ENCODE measurements at places on chromosomes 11 and 22.
A peak's percentile ranks its signal among the peaks of the same experiment; 100 is the strongest.

DNA sequence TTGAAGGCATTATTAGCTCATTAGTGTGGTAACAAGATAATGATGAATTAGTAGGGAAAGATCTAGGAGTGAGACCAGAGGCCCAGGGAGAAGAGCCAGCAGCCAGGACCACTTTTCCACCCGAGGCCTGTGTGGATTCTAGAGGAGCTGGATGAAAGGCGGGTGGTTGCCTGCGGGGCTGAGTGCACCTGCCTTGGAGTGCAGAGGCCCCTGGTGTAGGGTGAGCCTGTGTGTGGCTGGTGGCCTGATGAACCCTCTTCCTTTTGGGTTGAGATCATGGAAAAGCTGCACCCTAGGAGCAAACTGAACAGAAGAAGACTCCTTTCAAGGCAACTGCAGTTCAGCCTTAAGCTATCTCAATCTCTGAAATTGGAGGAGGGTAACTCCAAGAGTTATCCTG is 5.9 kb upstream of the TP53AIP1 start:
- no peak for DNase-seq

- DNase-seq = no peak
Observed at GRCh38 chr11:33819278-33820035, 45.1 kb upstream of the FBXO3 start.

DNA sequence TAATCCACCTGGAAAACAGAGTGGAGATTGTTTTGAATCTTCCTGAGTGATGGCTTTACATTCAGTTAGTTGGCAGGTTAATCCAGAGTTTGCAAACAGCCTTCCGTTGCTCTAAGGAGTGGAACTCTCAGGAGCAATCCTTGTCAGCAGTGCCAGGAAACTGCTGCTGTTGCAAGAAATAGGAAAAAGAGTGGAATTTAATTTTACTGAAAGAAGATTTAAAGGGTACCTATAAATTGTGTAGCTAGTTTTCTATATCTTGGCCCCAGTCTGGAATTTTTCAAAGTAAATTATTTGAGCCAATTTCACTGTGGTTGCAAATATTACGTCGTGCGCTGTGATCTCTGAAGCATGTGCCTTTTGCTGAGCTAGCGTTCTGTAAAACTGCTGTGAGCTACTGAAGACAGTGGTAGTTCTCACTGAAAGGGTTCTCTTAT is 55.5 kb upstream of the SLC5A12 start:
- no peak for DNase-seq

DNA sequence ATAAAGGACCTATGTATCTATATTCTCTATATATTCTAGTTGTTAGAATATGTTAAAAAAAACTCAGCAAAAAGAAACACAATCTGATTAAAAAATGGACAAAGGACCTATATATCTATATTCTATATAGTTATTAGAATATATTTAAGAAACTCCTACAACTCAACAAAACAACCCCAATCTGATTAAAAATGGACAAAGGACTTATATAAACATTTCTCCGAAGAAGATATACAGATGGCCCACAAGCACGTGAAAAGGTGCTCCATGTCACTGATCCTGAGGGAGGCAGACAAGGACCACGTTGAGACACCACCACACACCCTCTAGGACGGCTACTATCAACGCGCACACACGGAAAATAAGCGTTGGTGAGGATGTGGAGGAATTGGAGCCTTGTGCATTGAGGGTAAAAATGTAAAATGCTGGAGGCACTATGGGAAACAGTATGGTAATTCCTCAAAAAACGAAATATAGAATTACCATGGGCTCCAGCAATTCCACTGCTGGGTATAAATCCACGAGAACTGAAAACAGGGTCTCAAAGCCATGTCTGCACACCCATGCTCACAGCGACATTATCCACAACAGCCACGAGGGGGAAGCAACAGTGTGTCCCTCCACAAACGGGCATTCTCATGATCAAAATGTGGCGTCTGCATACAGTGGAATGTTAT is 22.7 kb downstream of the YPEL1 start:
- DNase-seq = peak; percentile 55

GRCh38 chr11:35009191-35009943 is 92.9 kb downstream of the PDHX start:
- DNase-seq = no peak

DNA sequence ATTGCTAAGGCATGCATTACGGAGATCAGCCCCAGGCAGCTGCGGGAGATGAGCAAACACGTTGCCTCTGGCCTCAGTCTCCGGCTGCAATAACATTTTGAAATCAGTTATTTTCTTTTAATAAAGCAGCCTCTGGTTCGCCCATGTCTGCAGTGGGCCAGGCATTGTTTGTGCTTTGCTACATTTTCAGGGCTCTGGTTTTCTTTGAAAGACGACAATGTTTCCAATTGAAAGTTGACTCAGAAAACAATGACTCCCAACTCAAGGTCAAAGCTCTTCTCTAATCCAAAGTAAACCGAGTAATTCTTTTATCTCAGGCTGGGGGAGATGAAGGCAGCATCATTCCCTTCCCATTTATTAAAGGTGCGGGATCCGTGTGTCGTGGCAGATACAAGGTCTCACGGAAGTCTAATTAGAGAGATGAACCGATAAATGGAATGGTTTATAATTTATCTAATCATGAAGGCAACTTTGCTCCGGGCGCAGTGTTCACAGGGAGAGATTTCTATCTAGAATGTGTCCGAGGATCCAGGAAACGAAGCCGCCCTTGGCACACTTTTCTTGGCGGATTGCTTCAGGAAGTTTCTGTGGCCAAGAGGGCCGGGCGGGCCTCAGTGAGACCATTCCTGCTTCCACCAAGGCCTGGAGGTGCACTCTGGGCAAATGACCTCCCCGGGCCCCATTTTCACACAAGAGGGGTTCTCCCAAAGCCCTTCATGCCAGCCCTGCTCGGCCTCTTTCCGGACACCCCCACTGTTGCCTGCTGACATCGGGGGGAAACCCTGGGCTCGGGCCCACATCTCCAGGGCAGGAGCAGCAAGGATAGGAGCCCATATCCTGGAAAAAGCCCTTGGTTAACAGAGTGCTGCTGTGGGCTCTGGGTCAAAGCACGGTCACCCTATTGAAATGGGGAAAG is 811.4 kb downstream of the BRD1 start:
- DNase-seq = no peak

DNA sequence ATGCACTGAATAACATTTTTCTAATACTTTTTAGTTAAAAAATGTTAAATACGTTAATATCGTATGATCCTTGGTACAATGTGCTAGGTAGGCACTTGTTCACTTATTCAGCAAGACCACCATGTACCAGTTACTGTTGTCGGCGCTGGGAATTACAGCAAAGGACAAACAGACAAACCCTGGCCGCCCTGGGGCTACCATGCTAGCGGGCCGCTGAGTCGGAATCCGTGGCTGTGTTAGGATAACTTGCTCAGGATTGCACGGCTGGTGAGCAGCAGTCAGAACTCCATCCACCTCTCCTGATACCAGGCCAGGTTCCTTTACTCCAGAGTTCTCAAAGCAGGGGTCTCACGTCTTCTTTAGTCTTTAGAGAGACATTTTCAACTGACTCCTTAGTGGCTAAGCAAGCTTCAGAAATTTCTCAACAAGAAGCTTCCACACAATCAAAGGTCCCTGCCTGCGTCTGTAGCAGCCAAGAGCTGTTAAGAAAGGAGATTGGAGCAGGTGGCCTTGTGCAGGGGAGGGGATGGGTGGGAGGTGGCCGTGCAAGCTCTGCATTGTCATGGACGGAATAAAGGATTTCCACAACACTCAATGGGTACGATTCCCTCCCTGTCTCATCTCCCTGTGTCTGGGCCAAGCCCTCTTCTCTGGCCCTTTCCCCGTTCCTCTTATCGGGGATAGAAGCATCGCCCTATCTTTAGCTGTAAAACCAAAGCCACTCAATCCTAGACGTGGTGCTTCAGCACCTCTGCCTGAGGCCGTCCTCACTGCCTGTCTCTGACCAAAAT is 39.8 kb upstream of the NNMT start:
- DNase-seq = no peak

DNA sequence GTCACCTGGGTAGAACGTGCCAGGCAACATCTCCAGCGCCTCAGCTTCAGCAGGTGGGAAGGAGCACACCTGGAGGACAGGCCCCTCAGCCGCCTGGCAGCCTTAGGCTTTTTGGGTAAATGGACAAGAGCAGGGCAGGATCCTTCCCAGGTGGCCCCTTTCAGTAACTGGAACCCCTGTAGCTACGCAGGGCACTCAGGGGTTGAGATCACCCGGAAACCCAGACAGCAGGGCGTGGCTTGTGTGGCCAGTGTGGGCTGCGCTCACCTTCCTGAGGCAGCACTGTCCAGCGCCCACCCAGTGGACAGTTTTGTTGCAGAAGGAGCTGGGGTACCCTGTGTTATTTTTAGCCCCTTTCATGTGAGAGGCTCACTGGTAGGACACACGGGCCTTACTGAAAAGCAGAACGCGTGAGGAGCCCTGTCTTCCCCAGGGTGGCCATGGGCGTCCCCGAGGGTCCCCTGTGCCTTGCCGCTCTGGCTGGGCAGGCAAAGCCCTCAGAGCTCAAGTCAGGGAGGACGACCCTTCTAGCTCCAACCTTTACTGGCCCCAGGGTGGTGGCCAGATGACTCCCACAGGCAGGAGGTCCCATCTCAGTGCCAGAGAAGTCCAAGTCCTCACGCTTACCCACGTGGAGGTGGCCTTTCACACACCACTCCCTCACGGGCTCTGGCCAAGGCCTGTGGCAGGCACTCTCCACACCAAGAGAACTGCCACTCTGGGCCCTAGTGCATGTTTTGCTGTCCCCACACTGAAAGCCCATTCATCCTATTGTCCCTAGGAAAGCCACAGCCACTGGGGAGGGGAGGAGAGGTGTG is 75.8 kb downstream of the CTTN start:
- DNase-seq = no peak

- DNase-seq = no peak
Observed at GRCh38 chr11:28671274-28671673, 563.1 kb downstream of the METTL15 start.

GRCh38 chr11:67613960-67614715 is 7.4 kb downstream of the NDUFV1 start:
- peak; percentile 84 for DNase-seq

DNA sequence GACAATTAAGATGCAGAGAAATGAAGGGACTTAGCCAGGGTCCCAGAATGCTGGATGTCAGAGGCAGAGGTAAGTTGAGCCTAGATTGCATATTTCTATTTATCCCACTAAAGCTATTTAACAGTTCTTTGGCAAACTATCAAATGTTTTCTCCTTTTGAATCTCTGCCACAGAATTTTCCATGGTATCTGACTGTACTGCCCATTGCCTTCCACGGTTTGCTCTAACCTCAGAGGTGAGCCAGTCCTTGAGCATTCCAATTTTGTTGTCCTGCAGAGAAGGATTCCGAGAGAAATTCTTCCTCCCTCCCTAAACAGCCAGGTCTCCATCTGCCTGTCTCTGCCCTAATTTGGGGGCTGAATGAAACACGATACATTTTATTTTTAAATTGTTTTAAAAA is 368.3 kb upstream of the SYN3 start:
- no peak for DNase-seq

GRCh38 chr22:26592421-26592891 is 2.5 kb upstream of the TPST2 start:
- peak; percentile 25 for DNase-seq

GRCh38 chr11:72072348-72072747 is 8.0 kb downstream of the NUMA1 start:
- DNase-seq = no peak

DNA sequence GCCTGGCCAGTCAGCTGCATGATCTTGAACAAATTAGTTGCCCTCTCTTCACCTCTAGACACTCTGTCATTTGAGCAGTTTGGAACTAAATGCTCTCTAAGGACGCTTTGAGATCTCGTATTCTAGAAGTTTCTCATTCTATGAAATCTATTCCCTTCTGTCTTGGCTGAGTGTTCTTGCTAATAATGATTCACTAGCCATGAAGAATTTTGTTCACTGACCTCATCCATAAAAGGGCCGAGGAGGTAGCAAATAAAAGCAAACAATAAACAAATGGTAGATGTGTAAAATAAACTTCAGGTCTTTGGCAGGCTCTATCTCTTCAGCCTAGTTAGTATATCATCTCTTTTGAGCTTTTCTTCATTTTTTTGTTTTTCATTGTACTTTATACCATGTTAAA is 76.6 kb downstream of the USP35 start:
- no peak for DNase-seq

DNA sequence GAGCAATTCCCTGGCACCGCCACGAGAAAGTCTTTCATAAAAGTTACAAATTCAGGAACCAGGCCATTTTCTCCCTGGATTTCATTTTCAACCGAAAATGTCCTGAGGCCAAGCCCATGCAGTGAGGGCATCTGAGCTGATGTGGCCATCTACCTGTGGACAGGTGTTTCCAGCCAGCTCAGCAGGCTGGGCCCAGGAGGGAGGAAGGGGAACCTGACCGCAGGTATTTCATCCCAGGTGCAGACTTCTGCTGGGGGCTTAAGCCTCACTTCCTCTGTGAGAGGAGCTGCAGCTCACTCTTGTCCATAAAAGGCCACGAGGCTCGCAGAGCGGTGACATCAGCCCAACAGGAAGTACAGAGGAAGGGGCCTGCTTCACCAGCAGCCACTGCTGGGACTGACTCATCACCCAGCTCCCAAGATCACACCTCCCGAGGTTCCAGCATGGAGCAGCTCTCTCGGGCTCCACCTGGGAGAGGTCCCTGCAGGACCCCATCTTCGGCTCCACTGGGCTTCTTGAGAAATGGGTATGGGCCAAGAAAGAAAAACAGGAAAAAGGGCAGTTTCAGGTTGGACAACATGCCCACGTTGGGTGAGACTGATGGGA is 56.4 kb downstream of the MYH9 start:
- DNase-seq = peak; percentile 88

- no peak for DNase-seq
Observed at GRCh38 chr11:36702330-36703054, 104.5 kb upstream of the RAG2 start.

DNA sequence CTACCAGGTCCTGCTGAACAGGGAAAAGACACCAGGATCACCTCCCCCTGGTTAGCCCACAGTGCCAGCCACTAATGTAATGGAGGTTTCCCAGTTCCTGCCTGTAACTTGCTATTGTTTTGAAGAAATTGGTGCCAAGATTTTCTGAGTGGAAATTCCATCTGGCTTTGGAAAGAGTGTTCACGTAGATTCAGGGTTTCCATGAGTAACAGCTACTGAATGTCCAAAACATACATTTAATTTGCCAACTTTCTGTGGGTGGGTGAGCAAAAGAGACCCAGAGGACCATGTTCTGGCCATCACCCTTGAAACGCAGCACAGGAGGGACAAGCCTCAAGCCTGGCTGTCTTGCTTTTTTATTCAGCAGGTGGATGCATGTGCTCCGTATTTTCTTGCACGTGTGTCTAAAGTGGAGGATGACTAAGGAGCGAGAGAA is 8.8 kb upstream of the DKK3 start:
- DNase-seq = no peak

GRCh38 chr11:43879789-43880639 is 617 bp upstream of the ALKBH3 start:
- no peak for DNase-seq
